ENCODE measurements at places on chromosomes 7 and 10.
A peak's percentile ranks its signal among the peaks of the same experiment; 100 is the strongest.

- peak; percentile 56 for DNase-seq
Measured at GRCh38 chr7:82810558-82811259, 352.0 kb downstream of the PCLO start.

GRCh38 chr7:2941216-2941859 is 97.2 kb upstream of the GNA12 start:
- DNase-seq = no peak

DNA sequence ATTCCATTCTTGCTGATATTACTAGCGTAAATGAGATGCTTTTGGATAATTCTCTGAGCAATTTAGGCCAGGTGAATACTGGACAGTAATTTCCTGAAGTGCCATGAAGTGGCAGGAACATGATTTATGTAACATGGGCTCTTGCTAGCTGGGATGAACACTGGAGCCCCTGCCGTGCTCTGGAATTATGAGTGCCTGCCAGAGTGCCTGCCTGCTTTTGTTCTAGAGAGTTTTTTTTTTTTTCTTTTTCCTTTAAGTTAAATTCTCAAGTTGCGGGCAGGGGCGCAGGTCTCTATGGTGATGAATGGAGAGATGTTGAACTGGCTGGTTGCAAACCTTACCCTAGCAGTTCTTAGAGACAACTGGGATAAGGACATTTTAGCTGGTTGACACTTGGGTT is 165.9 kb downstream of the AUTS2 start:
- DNase-seq = no peak

DNA sequence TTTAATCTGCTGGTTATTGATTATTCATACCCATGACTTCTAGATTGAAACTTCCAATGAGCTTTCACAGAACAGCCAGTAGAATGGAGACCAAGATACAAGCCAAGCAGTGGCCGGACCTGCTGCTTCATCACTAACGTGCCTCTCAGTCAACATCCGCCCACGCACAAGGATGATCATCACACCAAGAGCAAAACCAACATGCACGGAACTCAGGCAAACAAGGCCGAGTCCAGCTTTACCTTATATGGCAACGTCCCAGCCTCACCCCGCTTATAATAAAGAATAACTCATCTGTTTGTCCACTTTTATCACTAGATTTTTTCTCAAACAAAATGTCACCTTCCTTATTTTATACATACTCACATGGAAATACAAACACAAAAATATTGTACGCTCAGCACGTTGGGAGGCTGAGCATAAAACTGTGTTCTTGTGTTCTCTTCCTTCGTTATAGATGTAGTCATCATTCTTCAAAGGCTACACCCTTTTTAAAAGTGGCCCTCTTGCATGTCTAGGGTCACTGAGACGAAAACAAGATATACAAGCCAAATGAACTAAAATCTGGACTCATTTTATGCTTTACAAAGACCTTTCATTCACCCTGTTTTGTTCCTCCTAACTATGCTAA is 122.7 kb downstream of the SFMBT2 start:
- DNase-seq = no peak

- DNase-seq = no peak
Measured at GRCh38 chr7:69844264-69844868, 246.1 kb downstream of the AUTS2 start.

DNA sequence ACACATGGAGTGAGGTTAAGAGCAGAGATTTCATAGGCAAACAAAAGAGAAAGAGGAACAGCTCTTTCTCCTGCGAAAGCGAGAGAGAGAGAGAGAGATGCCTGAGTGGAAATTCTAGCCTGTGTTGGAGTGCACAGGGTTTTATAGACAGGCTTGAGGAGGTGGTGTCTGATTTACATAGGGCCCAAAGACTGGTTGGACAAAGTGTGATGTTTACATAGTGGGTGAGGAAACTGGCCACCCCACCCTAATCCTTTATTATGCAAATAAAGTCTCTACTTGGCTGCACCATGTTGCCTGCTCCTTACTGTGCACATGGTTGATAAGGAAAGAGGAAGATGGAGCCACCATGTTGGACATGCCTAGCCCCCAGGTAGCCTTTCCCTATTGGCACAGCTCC is 967.8 kb upstream of the SORCS1 start:
- DNase-seq = no peak

- no peak for DNase-seq
Measured at GRCh38 chr10:50496228-50496627, 127.5 kb downstream of the SGMS1 start.

GRCh38 chr7:157656195-157656769 is 319.5 kb downstream of the DNAJB6 start:
- DNase-seq = no peak

GRCh38 chr7:90816511-90817142 is 220.5 kb downstream of the CDK14 start:
- DNase-seq = no peak

- DNase-seq = no peak
Measured at GRCh38 chr7:108515013-108515412, 10.9 kb downstream of the PNPLA8 start.

- DNase-seq = peak; percentile 96
Measured at GRCh38 chr7:82443547-82444219, at the start of gene CACNA2D1. CACNA2D1 (minus strand) TSS chr7:82443777.

DNA sequence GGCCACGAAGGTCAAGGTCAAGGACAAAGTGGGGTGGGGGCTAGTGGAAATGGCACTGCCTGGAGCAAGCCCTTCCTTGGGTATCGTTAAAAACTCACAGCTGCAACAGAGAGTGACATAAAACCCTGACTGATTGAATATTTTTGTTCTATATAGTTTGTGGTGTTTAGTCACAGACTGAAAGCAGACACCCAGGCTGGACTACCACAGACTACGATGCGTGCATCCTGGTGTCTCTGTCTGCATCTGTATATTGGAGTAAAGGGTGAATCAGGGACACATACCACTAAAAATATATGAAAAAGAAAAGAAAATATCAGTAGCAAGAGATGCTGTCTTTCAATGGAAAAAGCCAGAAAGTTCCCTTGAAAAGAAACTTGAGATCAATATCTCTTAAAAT is 101.4 kb downstream of the KLF6 start:
- no peak for DNase-seq

DNA sequence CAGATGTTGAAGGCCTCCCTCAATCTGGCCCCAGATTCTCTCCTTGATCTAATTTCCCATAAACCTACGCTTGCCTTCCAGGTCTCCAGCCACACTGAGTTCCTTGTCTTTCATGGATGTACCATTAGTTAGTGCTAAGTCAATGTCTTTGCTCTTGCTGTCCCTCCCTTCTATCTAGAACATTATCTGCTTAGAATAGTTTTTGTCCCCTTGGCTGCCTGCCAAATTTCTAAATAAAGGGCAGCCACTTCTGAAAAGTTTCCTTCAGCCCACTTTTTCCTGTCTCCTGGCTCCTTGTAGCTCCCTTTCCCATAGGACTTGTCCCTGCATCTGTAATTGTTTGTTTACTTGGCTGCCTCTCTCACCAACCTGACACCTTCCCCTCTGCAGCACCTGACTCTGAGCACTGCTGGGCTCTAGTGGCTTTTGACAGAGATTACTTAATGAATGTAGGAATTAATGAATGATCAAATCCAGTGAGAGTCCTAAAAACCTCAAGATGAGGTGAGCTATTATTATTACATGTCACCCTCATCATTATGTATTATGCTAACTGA is 58.3 kb downstream of the CXCL12 start:
- no peak for DNase-seq

GRCh38 chr7:139860090-139860775 is 31.2 kb downstream of the TBXAS1 start:
- DNase-seq = no peak

DNA sequence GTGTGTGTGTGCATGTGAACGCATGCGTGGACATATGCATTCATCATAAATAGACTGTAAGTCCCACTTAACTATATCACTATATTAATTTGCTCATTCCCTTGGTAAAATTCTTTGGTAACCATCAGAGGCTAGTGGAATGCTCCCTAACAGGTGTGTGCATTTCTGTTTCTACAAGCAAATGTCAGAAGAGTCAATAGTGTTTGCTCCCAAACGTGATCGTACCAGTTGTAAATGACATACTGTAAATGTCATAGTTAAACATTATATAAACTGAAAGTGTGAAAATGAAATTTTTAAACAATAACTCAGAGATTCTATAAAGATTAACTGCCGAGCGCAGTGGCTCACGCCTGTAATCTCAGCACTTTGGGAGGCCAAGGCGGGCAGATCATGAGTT is 94.6 kb downstream of the ANLN start:
- no peak for DNase-seq

- DNase-seq = no peak
Measured at GRCh38 chr7:27950123-27950522, 210.2 kb downstream of the TAX1BP1 start.

- DNase-seq = no peak
Measured at GRCh38 chr7:130292682-130293257, at the start of gene CPA4. CPA4 (plus strand) TSS chr7:130293161; CDS start chr7:130293181, 20 bp downstream.

DNA sequence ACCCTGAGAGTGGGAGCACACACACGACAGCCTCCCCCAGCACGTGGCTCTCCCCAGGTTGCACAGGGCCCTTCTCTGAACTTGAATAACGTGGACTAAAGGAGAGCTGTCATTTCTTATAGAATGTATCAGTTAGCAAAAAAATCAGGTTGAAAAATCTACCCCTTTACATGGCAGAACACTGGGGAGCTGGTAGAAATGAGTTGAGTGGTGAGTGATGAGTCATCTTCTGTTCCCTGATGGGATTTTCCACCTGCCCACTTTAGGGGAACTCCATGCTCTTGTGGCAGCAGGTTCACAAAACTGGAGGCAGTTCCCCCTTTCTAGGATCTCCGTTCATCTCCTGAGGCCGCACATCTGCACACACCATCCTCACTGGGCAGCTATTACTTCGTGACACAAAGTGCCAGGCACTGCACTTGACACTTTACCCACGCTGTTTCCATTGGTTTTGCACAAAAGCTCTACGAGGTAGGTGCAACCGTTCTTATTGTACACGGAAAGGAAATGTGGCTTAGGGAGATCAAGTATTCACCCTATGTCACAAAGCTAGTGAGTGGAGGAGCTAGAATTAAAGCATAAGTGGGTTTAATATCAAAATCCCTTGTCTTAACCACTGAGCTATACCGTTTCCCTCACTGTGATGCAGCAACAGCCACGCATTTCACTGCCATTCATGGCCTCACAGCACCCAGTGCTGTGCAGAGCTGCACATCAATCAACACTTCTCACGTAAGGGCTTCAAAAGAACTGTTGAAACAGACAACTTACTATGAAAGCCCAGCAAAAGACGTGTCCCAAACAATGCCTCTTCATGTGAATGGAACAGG is 80.2 kb downstream of the RNF216 start:
- no peak for DNase-seq

DNA sequence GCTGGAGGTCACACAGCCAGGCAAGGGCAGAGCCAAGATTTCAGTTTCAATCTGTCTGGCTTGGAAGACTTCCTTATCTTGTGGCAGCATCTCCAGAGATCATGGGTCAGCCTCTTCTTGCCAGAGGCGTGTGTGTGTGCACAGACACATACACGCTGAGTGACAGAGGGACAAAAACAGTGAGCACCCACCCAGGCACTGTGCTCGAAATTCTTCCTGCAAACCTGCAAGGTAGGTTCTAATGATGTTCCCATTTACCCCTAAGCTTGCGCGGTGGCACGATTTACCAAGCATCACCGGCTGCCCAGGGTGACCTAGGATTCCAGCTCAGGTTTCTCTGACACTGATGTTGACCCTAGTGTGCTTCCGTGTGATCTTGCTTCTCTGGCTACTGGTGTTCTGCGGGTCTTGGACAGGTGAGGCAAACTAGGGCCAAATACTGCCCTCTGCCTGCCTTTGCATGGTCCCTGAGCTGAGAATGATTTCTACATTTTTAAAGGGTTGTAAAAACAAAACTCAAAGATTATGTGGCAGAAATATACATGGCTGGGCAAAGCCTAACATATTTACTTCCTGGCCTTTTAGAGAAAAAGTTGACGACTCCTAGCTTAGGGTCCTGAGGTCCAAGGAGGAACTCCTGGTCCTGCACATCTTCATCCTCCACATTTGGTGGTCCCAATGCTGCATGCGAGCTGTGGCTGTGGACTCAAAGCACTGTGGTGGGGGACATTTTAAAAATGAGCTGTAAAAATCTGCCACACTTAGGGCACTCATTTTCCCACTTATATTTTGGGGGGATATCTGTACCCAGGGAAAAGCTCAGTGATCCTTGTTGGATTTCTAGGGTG is 268.5 kb downstream of the RPS24 start:
- no peak for DNase-seq

DNA sequence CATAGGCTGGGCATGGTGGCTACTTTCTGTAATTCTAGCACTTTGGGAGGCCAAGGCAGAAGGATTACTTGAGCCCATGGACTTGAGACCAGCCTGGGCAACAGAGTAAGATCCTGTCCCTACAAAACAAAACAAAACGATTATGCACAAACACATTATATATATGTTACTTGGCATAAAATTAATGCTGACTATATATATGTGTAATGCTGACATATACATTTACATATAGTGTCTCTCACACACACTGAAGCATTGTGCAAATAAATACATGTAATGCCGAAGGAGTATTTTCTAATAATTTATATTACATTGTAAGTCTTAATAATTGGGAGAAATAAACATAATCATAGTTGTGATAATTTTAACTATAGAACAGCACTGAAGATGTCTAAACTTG is 621.8 kb upstream of the ZNF722 start:
- no peak for DNase-seq

DNA sequence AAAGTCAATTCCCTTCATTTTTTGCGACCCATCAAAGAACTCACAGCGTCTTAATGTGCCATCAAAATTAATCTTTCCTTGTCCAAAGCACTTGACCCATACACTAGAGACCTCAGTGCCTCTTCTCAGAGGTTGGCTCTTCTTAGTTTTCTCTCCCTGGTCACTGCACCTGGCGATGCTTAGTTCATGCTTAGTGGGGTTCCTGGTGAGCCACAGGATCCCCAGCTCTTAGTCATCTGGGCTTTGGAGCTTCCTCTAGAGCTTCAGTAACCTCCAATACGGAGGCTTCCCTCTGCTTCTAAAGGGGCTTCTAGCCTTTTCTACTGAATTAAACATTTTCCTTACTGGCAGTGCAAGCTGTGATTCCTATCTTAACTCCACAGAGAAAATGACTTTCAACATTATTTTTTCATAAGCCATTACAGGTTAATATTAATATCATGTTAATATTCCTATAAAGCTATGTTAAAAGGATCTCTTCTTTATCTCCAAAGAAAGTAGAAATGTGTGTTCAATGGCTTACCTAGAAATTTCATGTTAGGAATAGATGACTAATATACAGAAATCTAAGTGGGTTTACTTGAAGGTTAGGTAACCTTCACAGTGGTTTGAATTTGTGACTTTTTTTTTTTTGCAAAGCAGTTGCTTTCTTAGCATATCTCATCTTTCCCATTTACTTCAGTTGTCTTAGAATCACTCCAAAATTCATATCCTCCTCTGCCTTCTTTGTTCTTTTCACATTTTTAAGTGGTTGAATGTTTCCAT is 295.2 kb downstream of the CAMK1D start:
- no peak for DNase-seq

GRCh38 chr7:82715344-82715743 is 271.8 kb upstream of the CACNA2D1 start:
- no peak for DNase-seq

Measured in BE2C (cell line).